Transverse colon (tissue), 4 donors: ENCODE measurements at places on chromosomes 6 and 20. TPM values are rescaled to one million over a fixed set of nuclear protein-coding genes. Genes with fewer than 3 reads are reported as not detected.

DNA sequence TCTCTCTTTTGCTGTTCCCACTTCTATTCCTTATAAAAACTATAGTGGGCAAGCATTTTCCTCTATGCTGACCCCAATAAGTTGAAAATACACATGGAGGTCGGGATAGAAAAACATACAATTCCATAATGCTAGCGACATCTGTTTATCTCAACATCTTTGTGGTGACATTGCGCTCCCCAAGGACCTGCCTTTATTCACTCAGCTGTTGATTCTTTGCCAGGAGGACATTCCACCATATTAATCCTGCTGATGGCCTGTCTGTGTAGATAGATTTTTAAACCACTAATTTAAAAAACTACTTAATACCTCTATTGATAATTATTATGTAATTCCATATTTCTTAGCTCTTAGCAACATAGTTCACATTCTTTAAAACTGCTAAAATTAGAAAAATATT lies 555.3 kb upstream of the MAP3K7 start:
- DNase-seq: no peak

GRCh38 chr6:111723412-111723970 lies 117.8 kb upstream of the TRAF3IP2 start:
- no peak for DNase-seq

DNA sequence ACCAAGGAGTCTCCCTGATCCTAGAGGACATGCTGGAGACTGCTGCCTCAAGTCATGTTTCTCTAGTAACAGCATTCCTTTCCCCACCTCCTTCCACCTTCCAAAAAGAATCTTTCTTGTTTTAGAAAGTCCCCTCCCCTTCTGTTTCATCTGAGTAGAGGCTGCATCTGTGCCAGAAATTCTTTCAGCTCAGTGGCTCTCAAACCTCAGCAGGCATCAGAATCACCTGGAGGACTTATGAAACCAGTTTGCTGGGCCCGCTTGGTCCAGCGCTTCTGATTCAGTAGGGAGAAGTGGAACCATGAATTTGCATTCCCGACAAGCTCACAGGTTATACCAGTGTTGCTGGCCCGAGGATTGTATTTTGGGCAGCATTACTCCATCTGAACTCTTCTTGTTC lies 55.1 kb downstream of the TMEM200A start:
- DNase-seq: no peak

HECA gene
- total RNA-seq: 34.4 TPM

CGAS gene
- total RNA-seq: 5.7 TPM

BANF2 gene
- not detected for total RNA-seq

DNA sequence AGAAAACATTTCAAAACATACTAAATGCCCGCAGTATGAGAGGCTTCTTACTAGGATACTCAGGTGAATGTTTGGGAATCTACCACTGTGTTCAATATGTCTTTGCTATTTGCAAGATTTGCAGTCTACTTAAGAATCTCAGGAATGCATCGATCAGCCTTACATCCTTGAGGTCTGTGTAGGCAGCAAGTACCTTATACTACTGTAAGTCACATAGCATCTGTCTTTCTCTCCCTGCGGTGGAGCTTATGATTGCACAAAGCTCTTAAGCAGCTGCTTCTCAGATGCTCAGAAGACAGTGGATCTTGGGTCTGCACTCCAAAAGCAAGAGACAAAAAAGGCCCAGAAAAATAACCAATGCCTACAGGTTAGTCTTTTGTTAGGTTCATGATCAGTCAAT lies 21.4 kb downstream of the PCSK2 start:
- DNase-seq: no peak

DNA sequence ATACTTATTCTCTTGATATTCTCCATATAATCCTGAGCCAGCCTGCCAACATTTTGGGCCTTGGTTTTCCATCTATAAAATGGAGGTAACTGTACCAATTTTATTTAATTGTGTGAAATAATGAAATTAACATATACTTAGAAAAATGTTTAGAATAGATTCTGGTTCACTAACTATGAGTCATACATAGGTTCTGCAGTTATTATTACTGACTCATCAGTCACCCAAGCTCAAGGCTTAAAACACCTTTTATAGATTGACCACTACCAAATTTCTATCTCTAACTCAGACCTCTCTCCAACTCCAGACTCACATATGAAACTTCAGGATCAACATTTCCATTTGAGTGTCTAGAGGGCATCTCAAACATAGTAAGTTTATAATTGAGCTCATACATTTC lies 1277.2 kb upstream of the GJE1 start:
- no peak for DNase-seq

GRCh38 chr6:10580570-10580969 lies 59.4 kb downstream of the GCNT2 start:
- no peak for DNase-seq

- DNase-seq: no peak
Observed at GRCh38 chr20:43376831-43377230, 80.9 kb upstream of the SRSF6 start.

DAAM2 gene
- total RNA-seq: 15.7 TPM
